ENCODE measurements at places on chromosomes 5 and 9. TPM values are rescaled to one million over a fixed set of nuclear protein-coding genes. Genes with fewer than 3 reads are reported as not detected.

The MUSK gene
- total RNA-seq, result not detected

The RNF130 gene
- total RNA-seq, result 43.4 TPM

The OLFML2A gene
- total RNA-seq, result 0.69 TPM

The HSPB3 gene
- not detected for total RNA-seq

The C8G gene
- total RNA-seq, result 0.47 TPM

The KIF24 gene
- 8.3 TPM for total RNA-seq

The UBAP2 gene
- total RNA-seq, result 16.4 TPM

The CDC20B gene
- total RNA-seq, result not detected

The PCDHA11 gene
- not detected for total RNA-seq

The IFNB1 gene
- not detected for total RNA-seq

The SPINK1 gene
- not detected for total RNA-seq

The LCN9 gene
- total RNA-seq, result not detected

The SERF1A gene
- total RNA-seq, result 3.3 TPM

The TMEM174 gene
- total RNA-seq, result not detected

The ITGA2 gene
- total RNA-seq, result 76.0 TPM
